ENCODE measurements at places on chromosomes 6 and 20.

GRCh38 chr6:168032005-168032760, 34.7 kb downstream of the KIF25 start:
- no peak for DNase-seq

GRCh38 chr6:163955756-163956155, 541.2 kb downstream of the QKI start:
- DNase-seq, result no peak

- no peak for DNase-seq
These were observed 111.2 kb downstream of the TAF4 start for GRCh38 chr20:61954276-61955021.

DNA sequence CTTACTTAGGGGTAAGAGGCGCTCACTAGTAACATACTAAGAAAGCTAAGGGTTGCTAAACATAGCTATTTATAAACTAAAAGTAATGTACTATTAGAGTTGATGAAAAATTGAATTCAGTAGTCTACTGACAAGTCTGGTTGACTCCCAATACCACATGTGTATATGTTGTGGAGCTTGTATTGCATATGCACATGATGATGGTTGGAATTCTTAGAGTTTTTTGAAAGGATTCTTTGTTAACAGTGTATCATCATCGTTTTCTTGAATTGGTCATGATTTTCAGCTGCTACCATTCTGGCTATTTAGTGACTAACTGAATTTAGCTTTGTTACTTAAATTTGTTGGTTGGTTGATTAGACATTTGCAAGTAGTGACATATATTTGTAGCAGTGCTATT, 27.2 kb downstream of the ABRACL start:
- no peak for DNase-seq

DNA sequence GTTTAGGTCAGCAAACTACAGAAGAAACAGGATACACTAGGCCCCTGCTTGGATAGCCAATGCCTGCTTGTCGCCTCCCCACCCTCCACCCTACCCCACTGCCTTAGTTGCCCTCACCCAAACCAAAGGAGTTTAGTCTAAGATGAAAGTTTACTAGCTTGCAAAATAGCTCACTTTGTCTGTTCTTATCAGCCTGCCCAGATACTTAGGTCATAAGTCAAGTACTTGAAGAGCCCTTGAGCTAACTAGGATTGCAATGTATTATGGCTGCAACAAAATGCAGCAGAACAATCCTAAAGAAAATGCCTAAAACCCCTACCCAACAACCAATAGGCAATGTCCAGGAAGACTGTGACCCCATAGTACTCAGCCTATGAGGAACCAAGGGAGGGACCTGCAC, 7.3 kb upstream of the ENTPD6 start:
- DNase-seq, result no peak

- no peak for DNase-seq
These were observed 201.3 kb upstream of the SSTR4 start for GRCh38 chr20:22833851-22834250.

All from activated naive CD4-positive, alpha-beta T cell (primary cell).